ENCODE measurements at places on chromosomes 11 and 22. TPM values are rescaled to one million over a fixed set of nuclear protein-coding genes. Genes with fewer than 3 reads are reported as not detected.
A peak's percentile ranks its signal among the peaks of the same experiment; 100 is the strongest.

DNA sequence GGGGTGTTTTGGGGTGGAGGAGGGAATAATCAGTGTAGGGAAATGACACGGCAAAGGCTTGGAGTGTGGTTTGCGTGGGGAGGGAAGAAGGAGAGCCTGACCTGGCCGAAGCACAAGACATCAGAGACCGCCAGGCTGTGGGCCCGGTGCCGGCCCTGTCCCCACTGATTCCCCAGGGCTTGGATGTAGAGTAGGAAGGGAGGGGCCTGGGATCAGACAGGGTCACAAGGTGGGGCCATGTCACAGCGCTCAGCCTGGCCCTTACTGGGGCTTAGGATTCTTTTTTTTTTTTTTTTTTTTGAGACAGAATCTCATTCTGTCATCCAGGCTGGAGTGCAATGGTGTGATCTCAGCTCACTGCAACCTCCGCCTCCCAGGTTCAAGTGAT is 9.8 kb downstream of the PICK1 start:
- no peak overlapping the region for H3K4me3 ChIP-seq
- no peaks in the 10 kb centered on the region for H3K27me3 ChIP-seq

GRCh38 chr11:130483124-130483523 is 34.7 kb downstream of the ADAMTS15 start:
- DNase-seq, result no peak
- peaks cover 3% of the 10 kb centered on the region for H3K4me1 ChIP-seq

DNA sequence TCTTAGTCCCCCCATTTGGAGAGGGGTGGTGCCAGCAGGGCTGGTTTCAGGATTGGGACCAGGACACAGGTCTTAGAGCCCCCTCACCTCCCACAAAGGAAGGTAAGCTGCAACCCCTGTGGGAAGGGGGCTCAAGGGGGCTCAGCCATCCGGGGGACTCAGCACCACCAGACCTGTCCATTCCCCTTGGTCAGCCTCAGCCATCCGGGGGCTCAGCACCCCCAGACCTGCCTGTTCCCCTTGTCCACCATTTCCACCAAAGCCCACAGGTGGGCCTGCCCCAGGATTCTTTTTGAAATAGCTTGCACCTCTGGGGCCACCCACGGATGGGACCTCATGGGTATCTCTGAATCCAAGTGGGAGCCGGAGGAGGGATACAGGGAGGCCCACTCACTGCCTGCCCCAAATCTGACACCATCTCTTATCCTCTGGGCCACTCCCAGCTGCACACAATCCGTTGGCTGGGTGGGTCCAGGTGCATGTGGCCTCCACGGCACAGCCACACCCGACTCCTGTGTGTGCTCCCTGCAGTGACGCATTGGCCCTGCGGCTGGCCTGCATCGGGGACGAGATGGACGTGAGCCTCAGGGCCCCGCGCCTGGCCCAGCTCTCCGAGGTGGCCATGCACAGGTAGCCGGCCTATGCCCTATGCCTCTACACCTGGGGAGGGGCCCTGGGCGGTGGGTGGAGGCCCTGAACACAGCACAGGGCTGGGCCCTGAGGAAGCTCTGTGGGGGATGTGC is 15.9 kb downstream of the MCAT start:
- no peaks in the 10 kb centered on the region for H3K27me3 ChIP-seq
- DNase-seq, result no peak
- H3K4me1 ChIP-seq, result peaks cover 8% of the 10 kb centered on the region
- no peak overlapping the region for H3K4me3 ChIP-seq

DNA sequence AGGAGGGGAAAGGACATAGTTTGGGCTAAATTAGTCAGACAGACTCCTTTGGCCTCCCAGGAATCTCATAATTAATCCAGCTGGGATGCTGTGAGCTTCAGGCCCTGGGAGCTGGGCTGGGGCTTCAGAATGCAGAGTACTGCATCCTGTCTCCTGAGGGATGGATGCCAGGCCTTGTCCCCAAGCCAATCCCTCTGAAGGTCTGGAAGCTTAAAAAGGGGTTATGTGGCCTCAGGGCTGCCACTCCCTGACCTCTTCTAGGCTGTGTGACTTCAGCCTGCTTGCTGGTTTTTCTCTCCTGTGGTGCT is 6.9 kb upstream of the LRRC32 start:
- H3K4me3 ChIP-seq, result no peak overlapping the region
- H3K36me3 ChIP-seq, result no peaks in the 10 kb centered on the region
- no peaks in the 10 kb centered on the region for H3K4me1 ChIP-seq
- H3K27me3 ChIP-seq, result no peaks in the 10 kb centered on the region

DNA sequence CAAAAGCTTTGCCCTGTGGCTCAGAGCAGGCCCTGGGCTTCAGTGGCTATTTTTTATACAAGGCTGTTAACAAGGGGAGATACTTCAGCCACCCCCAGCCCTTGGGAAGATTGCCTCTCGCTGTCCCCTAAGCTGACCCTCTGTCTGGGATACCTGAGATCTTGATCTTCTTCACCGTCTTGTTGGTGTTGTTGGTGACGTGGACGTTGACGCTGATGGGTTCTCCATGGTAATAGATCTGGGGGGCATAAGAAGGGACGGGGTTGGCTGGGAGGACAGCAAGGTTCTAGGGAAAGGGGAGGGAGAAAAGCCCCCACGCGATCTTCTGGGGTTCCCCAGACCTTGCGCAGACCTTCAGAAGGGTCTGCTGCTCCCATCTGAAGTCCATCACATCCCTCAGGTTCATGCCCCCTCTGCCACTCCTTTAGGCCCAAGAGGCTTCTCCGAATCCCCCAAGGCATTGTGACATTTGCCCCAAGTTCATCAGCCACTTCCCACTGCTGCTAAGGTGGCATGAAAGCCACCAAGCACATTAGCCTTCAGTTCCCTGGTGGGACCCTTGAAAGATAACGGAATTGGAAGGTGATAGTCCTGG is 36.7 kb downstream of the TPBGL start:
- DNase-seq, result peak; percentile 22
- H3K4me3 ChIP-seq, result no peak overlapping the region
- H3K36me3 ChIP-seq, result peaks cover 14% of the 10 kb centered on the region
- H3K27me3 ChIP-seq, result no peaks in the 10 kb centered on the region
- H3K27ac ChIP-seq, result no peak overlapping the region

- peaks cover 9% of the 10 kb centered on the region for H3K4me1 ChIP-seq
- peak overlapping the region; percentile 22 for H3K4me3 ChIP-seq
- no peak for DNase-seq
- H3K27ac ChIP-seq, result peak overlapping the region; percentile 69
- no peaks in the 10 kb centered on the region for H3K36me3 ChIP-seq
These were observed 11.8 kb downstream of the TMEM184B start for GRCh38 chr22:38260761-38261681.

GRCh38 chr11:71131861-71132260 is 120.5 kb downstream of the SHANK2 start:
- H3K27me3 ChIP-seq, result no peaks in the 10 kb centered on the region
- H3K27ac ChIP-seq, result no peak overlapping the region
- H3K36me3 ChIP-seq, result no peaks in the 10 kb centered on the region
- no peaks in the 10 kb centered on the region for H3K4me1 ChIP-seq
- no peak overlapping the region for H3K4me3 ChIP-seq

GRCh38 chr22:32557444-32557843 is 82.8 kb downstream of the FBXO7 start:
- no peaks in the 10 kb centered on the region for H3K27me3 ChIP-seq
- peak overlapping the region; percentile 37 for H3K27ac ChIP-seq
- H3K36me3 ChIP-seq, result no peaks in the 10 kb centered on the region
- no peak overlapping the region for H3K4me3 ChIP-seq
- DNase-seq, result peak; percentile 65

DNA sequence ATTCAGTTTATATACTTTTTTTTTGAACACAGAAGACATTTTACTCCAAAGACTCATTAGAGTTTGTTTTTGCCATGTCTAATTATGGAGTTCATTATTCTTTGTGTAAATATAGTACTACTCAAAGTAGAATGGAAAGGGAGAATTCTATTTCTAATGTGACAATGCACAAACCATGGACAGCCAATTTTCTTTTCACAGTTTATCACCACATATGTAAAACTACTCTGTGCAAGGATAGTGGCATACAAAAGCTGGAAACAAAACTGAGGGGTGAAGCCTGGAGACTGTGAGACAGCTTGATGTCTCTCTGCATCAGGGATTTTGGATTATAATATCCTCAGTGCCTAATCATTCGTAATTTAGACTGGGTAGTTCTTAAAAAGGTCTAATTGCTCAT is 75.5 kb downstream of the LUZP2 start:
- DNase-seq, result no peak
- H3K4me1 ChIP-seq, result no peaks in the 10 kb centered on the region
- H3K36me3 ChIP-seq, result no peaks in the 10 kb centered on the region
- H3K27ac ChIP-seq, result no peak overlapping the region

- no peaks in the 10 kb centered on the region for H3K27me3 ChIP-seq
- H3K36me3 ChIP-seq, result no peaks in the 10 kb centered on the region
- peak within 1 kb of the TSS; percentile 90 for H3K27ac ChIP-seq
- DNase-seq, result peak; percentile 75
- peak within 1 kb of the TSS; percentile 61 for H3K4me3 ChIP-seq
These were observed at the start of gene SLC29A2 for GRCh38 chr11:66371627-66372415. TSS of gene SLC29A2 (minus strand) at chr11:66371760. CDS start at chr11:66371591, 169 bp downstream.

- no peak for DNase-seq
- H3K27ac ChIP-seq, result peak overlapping the region; percentile 69
- no peaks in the 10 kb centered on the region for H3K4me1 ChIP-seq
- H3K4me3 ChIP-seq, result no peak overlapping the region
- no peaks in the 10 kb centered on the region for H3K36me3 ChIP-seq
These were observed 30.7 kb downstream of the LRFN4 start for GRCh38 chr11:66887526-66887925.

DNA sequence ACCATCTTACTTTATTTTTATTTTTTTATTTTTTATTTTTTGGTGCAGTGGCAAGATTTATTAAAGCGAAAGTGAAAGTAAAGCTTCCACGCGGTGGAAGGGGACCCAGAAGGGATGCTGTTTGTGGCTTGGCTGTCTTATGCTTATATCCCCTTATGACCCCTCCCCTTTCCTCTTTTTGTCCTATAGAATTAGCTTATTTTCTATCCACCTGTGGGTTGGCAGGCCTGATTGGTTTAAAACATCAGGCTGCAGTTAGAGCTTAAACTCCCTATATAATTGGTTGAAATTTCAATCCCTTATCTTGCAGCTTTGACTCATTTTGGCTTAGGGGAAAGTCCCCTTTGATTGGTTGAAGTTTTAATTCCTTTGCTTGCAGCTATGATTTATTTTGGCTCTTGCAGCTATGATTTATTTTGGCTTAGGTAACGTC is 50.5 kb downstream of the NNMT start:
- H3K27me3 ChIP-seq, result no peaks in the 10 kb centered on the region
- no peaks in the 10 kb centered on the region for H3K36me3 ChIP-seq
- H3K4me3 ChIP-seq, result no peak overlapping the region
- no peak overlapping the region for H3K27ac ChIP-seq
- H3K4me1 ChIP-seq, result no peaks in the 10 kb centered on the region

DNA sequence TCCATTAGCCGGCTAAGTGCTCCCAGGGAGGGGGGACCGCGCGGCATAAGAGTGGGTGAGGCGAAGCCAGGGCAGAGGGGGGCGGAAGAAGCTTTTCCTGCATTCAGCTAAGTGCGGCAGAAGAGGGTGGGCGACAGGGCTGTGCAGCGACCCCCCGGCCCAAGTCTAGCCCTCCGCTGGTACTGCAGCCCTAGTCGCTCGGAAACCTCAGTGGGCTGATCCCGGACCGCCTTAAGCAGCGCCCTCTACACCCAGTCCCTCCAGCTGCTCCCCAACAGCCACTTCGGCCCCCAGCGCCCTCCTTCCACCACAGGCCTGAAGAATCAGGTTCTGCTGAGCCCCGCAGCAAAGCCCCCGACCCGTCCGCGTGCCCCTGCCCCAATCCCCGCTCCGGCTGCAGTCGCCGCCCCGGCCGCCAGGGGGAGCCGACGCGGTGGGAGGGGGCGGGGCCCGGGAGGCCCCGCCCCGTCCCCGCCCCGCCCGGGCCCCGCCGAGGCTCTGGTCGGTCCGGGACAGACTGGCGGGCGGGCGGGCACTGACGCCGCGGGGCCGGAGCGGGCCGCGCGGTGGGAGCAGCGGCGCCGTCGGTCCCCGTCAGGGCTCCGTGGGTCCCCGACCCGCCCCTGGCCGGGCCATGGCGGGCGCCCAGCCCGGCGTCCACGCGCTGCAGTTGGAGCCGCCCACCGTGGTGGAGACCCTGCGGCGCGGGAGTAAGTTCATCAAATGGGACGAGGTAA is at the start of gene PLCB3:
PLCB3 (plus strand) TSS at position 515 of the 737 bp plus-strand sequence; CDS start at position 635, 120 bp downstream.
- no peaks in the 10 kb centered on the region for H3K36me3 ChIP-seq
- H3K27me3 ChIP-seq, result no peaks in the 10 kb centered on the region
- DNase-seq, result no peak
- peaks cover 14% of the 10 kb centered on the region for H3K4me1 ChIP-seq
- H3K27ac ChIP-seq, result peak within 1 kb of the TSS; percentile 70

- no peak for DNase-seq
- H3K27ac ChIP-seq, result no peak overlapping the region
- no peaks in the 10 kb centered on the region for H3K4me1 ChIP-seq
- no peaks in the 10 kb centered on the region for H3K36me3 ChIP-seq
- no peak overlapping the region for H3K4me3 ChIP-seq
These were observed 582.3 kb upstream of the CHORDC1 start for GRCh38 chr11:90805172-90805571.

- no peaks in the 10 kb centered on the region for H3K4me1 ChIP-seq
- H3K27me3 ChIP-seq, result peaks cover 44% of the 10 kb centered on the region
- no peak overlapping the region for H3K27ac ChIP-seq
- H3K36me3 ChIP-seq, result no peaks in the 10 kb centered on the region
- H3K4me3 ChIP-seq, result no peak overlapping the region
These were observed 39.8 kb upstream of the MUC5AC start for GRCh38 chr11:1117992-1118391.

DNA sequence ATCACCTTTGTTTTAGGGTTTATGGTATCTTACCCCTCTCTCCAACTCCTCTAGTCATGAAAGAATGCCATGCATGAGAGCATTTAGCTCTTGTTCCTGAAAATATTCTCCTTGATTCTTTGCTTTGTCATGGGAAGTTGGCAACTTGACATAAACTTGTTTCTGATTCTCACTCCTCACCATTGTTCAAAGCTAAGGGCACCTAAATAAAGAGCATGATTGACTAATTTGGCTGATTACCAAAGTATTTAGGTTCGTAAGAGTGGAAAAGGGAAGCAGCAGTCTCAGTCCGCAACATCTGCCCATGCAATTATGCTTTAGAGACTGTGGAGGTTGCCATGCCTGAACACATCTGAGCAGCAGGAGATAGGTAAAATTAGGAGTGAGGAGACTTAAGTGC is 26.4 kb downstream of the OR52K1 start:
- no peak overlapping the region for H3K4me3 ChIP-seq
- H3K27ac ChIP-seq, result no peak overlapping the region
- no peaks in the 10 kb centered on the region for H3K27me3 ChIP-seq
- no peaks in the 10 kb centered on the region for H3K36me3 ChIP-seq
- H3K4me1 ChIP-seq, result no peaks in the 10 kb centered on the region
- no peak for DNase-seq

- no peak for DNase-seq
- no peaks in the 10 kb centered on the region for H3K4me1 ChIP-seq
- H3K4me3 ChIP-seq, result no peak overlapping the region
- H3K27ac ChIP-seq, result no peak overlapping the region
- no peaks in the 10 kb centered on the region for H3K27me3 ChIP-seq
These were observed 54.2 kb upstream of the CSNK2A3 start for GRCh38 chr11:11407065-11407762.

The ALX4 gene
- total RNA-seq, result 5.2 TPM

The TEX12 gene
- total RNA-seq, result 1.3 TPM

The MAFF gene
- 126 TPM for total RNA-seq

The SLC37A2 gene
- total RNA-seq, result 13.6 TPM

The CBLIF gene
- total RNA-seq, result not detected

The SCN2B gene
- 0.88 TPM for total RNA-seq

All from breast epithelium (tissue), 4 donors.